ENCODE measurements at places on chromosomes 2 and 18.

GRCh38 chr18:58714259-58714658, 43.0 kb downstream of the MALT1 start:
- DNase-seq = no peak

DNA sequence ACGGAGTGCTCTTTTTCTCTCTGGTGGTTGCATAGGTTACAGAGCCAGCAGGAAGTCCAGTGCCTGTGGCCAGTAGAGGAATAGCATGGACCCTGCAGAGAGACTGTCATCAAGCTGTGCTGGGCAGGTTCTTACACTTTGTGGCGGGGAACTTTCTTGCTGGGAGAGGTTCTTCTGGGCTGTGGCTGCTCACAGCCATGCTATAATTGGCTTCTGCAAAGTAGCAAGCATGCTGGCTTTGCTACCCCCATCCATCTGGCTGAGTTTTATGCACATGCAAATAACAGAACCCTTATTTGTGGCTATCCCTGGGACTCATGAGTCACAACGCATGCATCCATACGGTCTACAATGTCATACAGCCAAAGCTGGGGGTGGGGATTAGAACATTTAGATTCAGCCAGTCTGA, 68.9 kb downstream of the PLCL1 start:
- DNase-seq = peak; percentile 5

DNA sequence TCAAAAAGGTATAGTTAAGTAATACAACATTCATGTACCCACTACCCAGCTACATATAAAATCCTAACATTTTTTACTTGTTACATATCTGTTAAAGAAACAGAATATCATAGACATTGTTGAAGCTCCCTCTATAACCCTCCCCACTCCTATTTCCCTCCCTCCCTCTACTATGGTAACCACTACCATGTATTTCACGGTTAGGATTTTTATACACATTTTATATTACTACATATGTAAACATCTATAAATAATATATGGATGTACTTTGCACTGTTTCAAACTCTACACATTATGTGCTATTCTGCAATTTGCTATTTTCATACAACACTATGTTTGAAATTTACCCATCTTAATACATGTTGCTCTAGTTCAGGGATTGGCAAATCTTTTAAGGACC, 36.3 kb downstream of the THOC1 start:
- no peak for DNase-seq

DNA sequence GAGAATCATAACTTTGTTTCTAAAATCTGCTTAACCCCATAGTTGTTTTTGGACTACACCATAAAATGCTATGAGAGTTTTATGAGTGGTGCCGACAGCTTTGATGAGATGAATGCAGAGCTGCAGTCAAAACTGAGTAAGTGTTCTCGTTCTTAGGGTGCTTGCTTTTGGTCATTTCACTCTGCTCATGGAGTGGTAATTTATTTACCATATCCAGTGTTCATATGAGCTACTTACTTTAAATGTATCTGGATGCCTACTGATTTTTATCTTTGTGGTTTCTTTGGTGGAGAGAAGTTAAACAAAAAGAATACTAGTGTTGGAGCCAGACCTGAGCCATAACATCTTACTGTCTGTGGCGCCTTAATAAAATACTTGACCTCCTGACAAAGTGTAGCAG, 16.4 kb downstream of the NDC80 start:
- no peak for DNase-seq

- peak; percentile 54 for DNase-seq
These were observed 1705.5 kb upstream of the PIK3C3 start for GRCh38 chr18:40249390-40250080.

Data from epithelial cell of esophagus (primary cell).